ENCODE measurements at places on chromosomes 6 and 20. TPM values are rescaled to one million over a fixed set of nuclear protein-coding genes. Genes with fewer than 3 reads are reported as not detected.

RGS17 gene
- 0.37 TPM for total RNA-seq

CD40 gene
- 0.05 TPM for total RNA-seq

MICB gene
- total RNA-seq, result 60.0 TPM

FAM210B gene
- 9.0 TPM for total RNA-seq

SNPH gene
- 3.3 TPM for total RNA-seq

THBD gene
- total RNA-seq, result 4.7 TPM

PDE10A gene
- 2.4 TPM for total RNA-seq

KCNK16 gene
- total RNA-seq, result not detected

PPP1R3G gene
- total RNA-seq, result 0.19 TPM

SIM1 gene
- 1.1 TPM for total RNA-seq

DEF6 gene
- total RNA-seq, result 0.05 TPM

CLPSL2 gene
- not detected for total RNA-seq

ARMC12 gene
- total RNA-seq, result not detected

TCF19 gene
- total RNA-seq, result 68.1 TPM

SUN5 gene
- not detected for total RNA-seq

DPPA5 gene
- not detected for total RNA-seq

PROCR gene
- total RNA-seq, result 22.0 TPM

NEURL2 gene
- 2.7 TPM for total RNA-seq

C6orf58 gene
- total RNA-seq, result not detected

ZKSCAN3 gene
- total RNA-seq, result 5.9 TPM

TPX2 gene
- 212 TPM for total RNA-seq

CALHM5 gene
- total RNA-seq, result 7.2 TPM

TMEM170B gene
- total RNA-seq, result under 0.01 TPM

JPH2 gene
- total RNA-seq, result 19.1 TPM

LTB gene
- total RNA-seq, result not detected

CABLES2 gene
- 6.9 TPM for total RNA-seq

ID4 gene
- total RNA-seq, result 13.6 TPM

NINL gene
- 14.3 TPM for total RNA-seq

HLA-F gene
- total RNA-seq, result 137 TPM

OARD1 gene
- total RNA-seq, result 12.9 TPM

RIPPLY2 gene
- total RNA-seq, result not detected

LAMP5 gene
- not detected for total RNA-seq

TBP gene
- total RNA-seq, result 25.0 TPM

FAM217A gene
- not detected for total RNA-seq

TAAR6 gene
- total RNA-seq, result not detected

PRKN gene
- not detected for total RNA-seq

NANP gene
- 7.6 TPM for total RNA-seq

CLVS2 gene
- total RNA-seq, result not detected

C2 gene
- 0.47 TPM for total RNA-seq

COL20A1 gene
- total RNA-seq, result not detected

LRFN2 gene
- not detected for total RNA-seq

AGPAT4 gene
- 6.7 TPM for total RNA-seq

LTA gene
- not detected for total RNA-seq

MMUT gene
- total RNA-seq, result 10.3 TPM

SLC35D3 gene
- total RNA-seq, result not detected

OTOR gene
- not detected for total RNA-seq

NKAPL gene
- not detected for total RNA-seq

TNF gene
- total RNA-seq, result not detected

All from SJSA1 (cell line).